Uterus (tissue), 4 donors: ENCODE measurements at places on chromosomes 5 and 9.

- DNase-seq = no peak
- no peak overlapping the region for H3K4me3 ChIP-seq
- H3K4me1 ChIP-seq = no peaks in the 10 kb centered on the region
- no peak overlapping the region for H3K27ac ChIP-seq
Observed at GRCh38 chr5:160956051-160956450, 104.0 kb upstream of the ATP10B start.

DNA sequence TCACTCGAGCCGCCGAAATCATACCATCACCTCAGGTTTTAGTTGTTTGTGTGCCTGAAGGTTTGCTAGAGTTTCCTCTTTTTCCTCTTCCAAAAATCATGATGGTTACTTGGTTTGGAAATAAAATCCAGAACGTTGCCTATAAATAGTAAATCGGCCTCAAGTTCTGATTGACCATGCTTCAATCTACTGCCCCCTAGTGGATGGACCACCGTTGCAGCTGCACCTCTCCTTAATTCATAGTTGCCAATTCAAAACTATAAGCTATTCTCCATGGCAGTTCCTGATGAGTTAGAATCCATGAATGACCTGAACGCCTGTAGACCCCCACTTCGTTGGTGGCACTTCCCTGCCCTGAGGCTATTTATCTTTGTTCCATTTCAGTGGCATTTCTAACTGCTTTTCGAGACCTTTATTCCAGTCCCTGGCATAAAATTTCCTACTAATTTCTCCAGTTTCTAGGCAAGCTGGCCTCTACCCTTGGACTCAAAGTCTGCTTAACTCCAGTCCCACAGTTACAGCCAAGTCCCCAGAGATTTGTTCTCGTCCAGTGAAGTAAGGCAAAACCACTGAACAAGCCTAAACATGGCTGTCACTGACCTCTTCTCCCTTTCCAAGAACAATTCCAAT is 422.6 kb downstream of the EFNA5 start:
- no peaks in the 10 kb centered on the region for H3K36me3 ChIP-seq
- H3K27me3 ChIP-seq = no peaks in the 10 kb centered on the region
- no peak for DNase-seq
- H3K27ac ChIP-seq = no peak overlapping the region
- H3K4me3 ChIP-seq = no peak overlapping the region

DNA sequence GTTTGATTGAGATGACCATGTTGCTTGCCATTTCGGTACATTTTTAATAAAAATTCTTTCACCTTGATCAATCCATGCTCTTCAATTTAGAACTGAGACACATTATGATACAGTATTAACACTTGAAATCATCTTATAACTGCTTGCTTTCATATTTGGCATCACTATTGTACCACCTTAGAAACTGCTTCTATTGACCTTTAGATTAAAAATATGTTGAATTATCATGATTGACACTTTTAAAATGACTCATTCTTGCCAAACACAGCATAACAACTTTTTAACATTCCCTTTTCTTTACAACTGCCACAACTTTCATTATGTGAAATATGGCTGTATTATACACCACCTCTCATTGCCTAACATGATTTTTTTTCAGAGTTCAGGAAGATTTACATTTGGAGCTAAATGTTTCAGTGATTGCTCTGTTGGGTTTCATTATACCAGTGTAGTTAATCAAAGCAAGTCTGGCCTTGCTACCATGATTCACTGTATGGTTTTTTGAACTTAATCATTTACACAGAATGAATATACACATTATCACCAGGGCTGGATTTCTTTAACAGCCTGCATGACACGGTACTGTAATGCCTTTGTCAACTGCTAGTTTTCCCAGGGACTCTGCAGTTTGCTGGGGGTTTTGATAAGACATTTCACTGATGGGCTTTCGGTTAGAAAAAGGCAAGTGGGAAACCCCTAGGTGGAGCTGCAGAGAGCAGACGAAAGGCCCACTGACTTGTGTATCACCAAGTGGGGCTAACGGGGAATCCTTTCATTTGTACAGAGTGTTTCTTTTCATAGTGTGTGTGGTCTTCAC is 93.6 kb upstream of the TLE4 start:
- H3K4me3 ChIP-seq = no peak overlapping the region
- no peaks in the 10 kb centered on the region for H3K4me1 ChIP-seq
- H3K27ac ChIP-seq = no peak overlapping the region
- no peak for DNase-seq
- no peaks in the 10 kb centered on the region for H3K36me3 ChIP-seq

DNA sequence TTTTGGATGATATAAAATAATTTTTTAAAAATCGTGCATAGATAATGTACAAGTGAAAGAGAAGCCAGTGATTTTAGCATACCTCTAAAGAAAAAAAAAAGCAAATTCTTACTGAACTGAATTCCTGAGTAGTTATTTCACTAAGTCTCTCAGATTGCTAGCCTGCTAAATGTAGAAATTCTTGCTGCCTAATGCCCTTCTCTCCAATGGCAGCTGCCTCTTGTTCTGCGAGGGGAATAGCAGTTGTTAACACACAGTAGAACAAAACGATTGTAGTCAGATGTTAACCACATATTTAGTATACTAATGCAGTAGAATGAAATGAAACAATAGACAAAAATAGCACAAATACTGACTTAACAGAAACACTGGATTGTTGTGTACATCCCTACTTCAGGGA is 26.8 kb downstream of the SMAD5 start:
- no peaks in the 10 kb centered on the region for H3K27me3 ChIP-seq
- H3K27ac ChIP-seq = no peak overlapping the region
- no peak for DNase-seq
- H3K36me3 ChIP-seq = no peaks in the 10 kb centered on the region
- no peaks in the 10 kb centered on the region for H3K4me1 ChIP-seq

DNA sequence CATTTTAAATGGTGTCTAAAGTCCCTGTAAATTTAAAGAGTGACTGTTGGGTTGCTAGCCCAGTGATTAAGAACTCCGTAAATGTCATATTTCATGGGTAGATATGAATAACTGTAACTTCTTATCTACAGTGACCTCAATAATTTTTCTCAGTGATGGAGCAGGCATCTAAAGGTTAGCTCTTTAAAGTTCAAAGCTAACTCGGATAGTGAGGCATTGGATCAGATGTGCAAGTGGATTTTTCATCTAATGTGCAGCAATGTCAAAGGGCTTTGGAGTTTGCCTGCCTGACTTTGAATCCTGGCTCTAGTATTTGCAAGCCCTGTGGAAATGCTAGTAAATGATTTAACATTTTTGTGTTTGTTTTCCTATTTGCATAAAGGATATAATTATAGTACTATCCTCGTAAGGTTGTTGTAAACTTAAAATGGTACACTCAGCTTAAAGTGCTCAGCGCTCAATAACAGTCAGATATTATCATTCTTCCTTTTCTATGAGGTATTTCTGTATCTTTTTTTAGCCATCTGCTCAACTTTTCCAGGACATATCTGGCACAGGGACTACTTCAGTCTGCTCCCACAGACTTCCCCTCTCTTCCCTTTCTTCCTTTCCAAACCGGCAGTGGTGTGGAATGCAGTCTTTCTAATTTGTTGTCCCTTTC is 163.7 kb upstream of the ELL2 start:
- no peak overlapping the region for H3K4me3 ChIP-seq
- H3K27ac ChIP-seq = no peak overlapping the region
- no peak for DNase-seq
- no peaks in the 10 kb centered on the region for H3K36me3 ChIP-seq
- H3K27me3 ChIP-seq = no peaks in the 10 kb centered on the region
- H3K4me1 ChIP-seq = no peaks in the 10 kb centered on the region

DNA sequence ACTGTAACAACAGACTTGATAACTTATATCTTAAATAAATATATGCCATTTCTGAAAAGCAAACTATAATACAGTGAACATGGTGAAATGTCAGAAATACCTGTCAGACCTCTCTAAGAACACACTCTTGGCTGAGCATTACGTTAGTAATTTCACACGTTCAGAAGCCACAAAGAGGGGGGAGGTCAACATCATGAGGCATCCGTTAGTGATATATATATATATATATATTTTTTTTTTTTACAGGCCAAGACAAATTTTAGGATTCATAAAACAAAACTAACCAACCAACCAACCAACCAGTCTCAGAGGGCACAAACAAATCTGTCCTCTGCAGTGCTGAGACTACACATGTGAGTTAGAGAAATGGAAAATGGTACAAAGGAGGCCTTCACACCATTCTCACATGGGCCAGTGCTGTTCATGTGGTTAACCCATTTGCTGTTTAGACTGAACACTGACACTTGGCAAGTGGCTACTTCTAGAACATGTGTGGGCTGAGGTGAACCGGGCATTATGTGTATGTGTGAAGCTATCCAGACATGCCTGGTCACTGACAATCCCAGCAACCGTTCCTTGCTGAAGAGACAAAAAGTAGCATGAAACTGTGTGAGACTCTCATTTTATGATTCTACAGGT is 54.5 kb downstream of the ELL2 start:
- H3K36me3 ChIP-seq = no peaks in the 10 kb centered on the region
- DNase-seq = no peak
- H3K4me1 ChIP-seq = peaks cover 4% of the 10 kb centered on the region
- no peak overlapping the region for H3K27ac ChIP-seq
- H3K27me3 ChIP-seq = no peaks in the 10 kb centered on the region

DNA sequence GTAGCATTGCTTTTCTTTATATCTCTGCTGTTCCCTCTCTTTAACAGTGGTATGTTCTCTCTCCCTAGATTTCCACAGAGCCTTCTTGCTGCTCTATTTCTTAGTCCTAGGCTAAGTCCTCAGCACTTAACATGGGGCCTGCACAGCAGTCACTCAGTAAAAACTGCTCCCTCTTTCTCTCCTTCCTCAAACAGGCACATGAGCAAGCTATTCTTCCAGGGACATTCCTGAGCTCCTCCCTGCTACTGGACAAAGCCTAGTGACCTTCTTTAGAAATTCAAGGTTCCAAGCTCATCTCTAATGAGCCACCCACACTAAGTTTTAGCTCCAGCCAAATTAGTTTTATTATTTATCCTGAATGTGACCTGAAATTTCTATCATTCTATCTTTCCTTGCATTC is 39.5 kb downstream of the TRIM32 start:
- H3K27ac ChIP-seq = no peak overlapping the region
- H3K36me3 ChIP-seq = no peaks in the 10 kb centered on the region
- no peaks in the 10 kb centered on the region for H3K4me1 ChIP-seq
- DNase-seq = no peak
- H3K4me3 ChIP-seq = no peak overlapping the region

GRCh38 chr5:11139217-11139865 is 378.3 kb upstream of the DAP start:
- no peak for DNase-seq
- H3K27me3 ChIP-seq = no peaks in the 10 kb centered on the region
- H3K4me1 ChIP-seq = no peaks in the 10 kb centered on the region
- no peaks in the 10 kb centered on the region for H3K36me3 ChIP-seq
- no peak overlapping the region for H3K4me3 ChIP-seq
- H3K27ac ChIP-seq = no peak overlapping the region

DNA sequence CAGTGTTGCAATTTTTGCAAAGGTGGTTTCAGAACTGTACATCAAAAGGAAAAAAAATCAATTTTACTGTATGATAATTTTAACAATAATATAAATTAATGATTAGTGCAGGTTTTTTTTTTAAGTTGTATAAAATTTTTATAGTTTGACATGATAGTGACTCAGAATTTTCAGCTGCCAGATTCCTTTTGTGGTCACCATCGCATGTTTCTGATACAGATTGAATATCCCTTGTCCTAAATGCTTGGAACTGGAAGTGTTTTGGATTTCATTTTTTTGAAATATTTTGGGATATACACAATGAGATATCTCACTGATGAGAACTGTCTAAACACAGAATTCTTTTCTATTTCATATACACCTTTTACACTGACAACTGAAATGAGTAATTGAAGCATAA is 361.3 kb downstream of the RAB3C start:
- no peaks in the 10 kb centered on the region for H3K27me3 ChIP-seq
- H3K4me1 ChIP-seq = no peaks in the 10 kb centered on the region
- DNase-seq = no peak
- H3K36me3 ChIP-seq = no peaks in the 10 kb centered on the region

DNA sequence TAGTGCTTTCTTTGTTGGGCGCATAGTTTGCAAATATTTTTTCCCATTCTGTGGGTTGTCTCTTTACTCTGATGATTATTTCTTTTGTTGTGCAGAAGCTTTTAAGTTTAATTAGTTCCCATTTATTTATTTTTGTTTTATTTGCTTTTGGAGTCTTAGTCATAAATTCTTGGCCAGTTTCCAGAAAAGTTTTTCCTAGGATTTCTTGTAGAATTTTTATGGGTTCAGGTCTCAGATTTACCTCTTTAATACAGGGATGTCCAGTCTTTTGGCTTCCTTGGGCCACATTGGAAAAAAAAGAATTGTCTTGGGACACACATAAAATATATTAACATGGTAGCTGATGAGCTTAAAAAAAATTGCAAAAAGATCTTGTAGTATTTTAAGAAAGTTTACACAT is 122.0 kb downstream of the WDR70 start:
- H3K27me3 ChIP-seq = no peaks in the 10 kb centered on the region
- H3K4me1 ChIP-seq = no peaks in the 10 kb centered on the region
- no peak overlapping the region for H3K27ac ChIP-seq
- no peak overlapping the region for H3K4me3 ChIP-seq
- no peak for DNase-seq
- no peaks in the 10 kb centered on the region for H3K36me3 ChIP-seq

GRCh38 chr9:136700959-136701667 is 11.3 kb upstream of the DIPK1B start:
- H3K4me1 ChIP-seq = no peaks in the 10 kb centered on the region
- no peak for DNase-seq
- H3K27ac ChIP-seq = no peak overlapping the region
- H3K36me3 ChIP-seq = no peaks in the 10 kb centered on the region
- no peak overlapping the region for H3K4me3 ChIP-seq

- H3K27me3 ChIP-seq = no peaks in the 10 kb centered on the region
- H3K27ac ChIP-seq = no peak overlapping the region
- H3K36me3 ChIP-seq = no peaks in the 10 kb centered on the region
- no peak overlapping the region for H3K4me3 ChIP-seq
- H3K4me1 ChIP-seq = no peaks in the 10 kb centered on the region
Observed at GRCh38 chr5:42074353-42074752, 149.3 kb downstream of the FBXO4 start.

GRCh38 chr9:20940447-20941173 is 90.8 kb downstream of the HACD4 start:
- H3K27me3 ChIP-seq = no peaks in the 10 kb centered on the region
- H3K36me3 ChIP-seq = no peaks in the 10 kb centered on the region
- H3K4me3 ChIP-seq = no peak overlapping the region
- no peak for DNase-seq

- no peaks in the 10 kb centered on the region for H3K36me3 ChIP-seq
- no peaks in the 10 kb centered on the region for H3K4me1 ChIP-seq
- H3K27ac ChIP-seq = no peak overlapping the region
- no peak overlapping the region for H3K4me3 ChIP-seq
Observed at GRCh38 chr9:114925039-114925438, 5.4 kb downstream of the TNFSF8 start.

- no peak overlapping the region for H3K4me3 ChIP-seq
- no peaks in the 10 kb centered on the region for H3K27me3 ChIP-seq
- no peak for DNase-seq
- no peak overlapping the region for H3K27ac ChIP-seq
- H3K36me3 ChIP-seq = no peaks in the 10 kb centered on the region
- no peaks in the 10 kb centered on the region for H3K4me1 ChIP-seq
Observed at GRCh38 chr5:180126716-180127681, 55.4 kb upstream of the RNF130 start.
